ENCODE measurements at places on chromosomes 5 and 9. TPM values are rescaled to one million over a fixed set of nuclear protein-coding genes. Genes with fewer than 3 reads are reported as not detected.

- no peaks in the 10 kb centered on the region for H3K4me1 ChIP-seq
- H3K4me3 ChIP-seq: no peak overlapping the region
- H3K36me3 ChIP-seq: no peaks in the 10 kb centered on the region
- H3K27ac ChIP-seq: no peak overlapping the region
- H3K27me3 ChIP-seq: no peaks in the 10 kb centered on the region
Observed at GRCh38 chr9:83466351-83466750, 71.8 kb downstream of the FRMD3 start.

SMIM33 gene
- total RNA-seq: not detected

GRCh38 chr9:98339987-98340800 lies 84.7 kb upstream of the TBC1D2 start:
- no peak for DNase-seq
- H3K36me3 ChIP-seq: no peaks in the 10 kb centered on the region
- no peaks in the 10 kb centered on the region for H3K4me1 ChIP-seq
- no peaks in the 10 kb centered on the region for H3K27me3 ChIP-seq

DNA sequence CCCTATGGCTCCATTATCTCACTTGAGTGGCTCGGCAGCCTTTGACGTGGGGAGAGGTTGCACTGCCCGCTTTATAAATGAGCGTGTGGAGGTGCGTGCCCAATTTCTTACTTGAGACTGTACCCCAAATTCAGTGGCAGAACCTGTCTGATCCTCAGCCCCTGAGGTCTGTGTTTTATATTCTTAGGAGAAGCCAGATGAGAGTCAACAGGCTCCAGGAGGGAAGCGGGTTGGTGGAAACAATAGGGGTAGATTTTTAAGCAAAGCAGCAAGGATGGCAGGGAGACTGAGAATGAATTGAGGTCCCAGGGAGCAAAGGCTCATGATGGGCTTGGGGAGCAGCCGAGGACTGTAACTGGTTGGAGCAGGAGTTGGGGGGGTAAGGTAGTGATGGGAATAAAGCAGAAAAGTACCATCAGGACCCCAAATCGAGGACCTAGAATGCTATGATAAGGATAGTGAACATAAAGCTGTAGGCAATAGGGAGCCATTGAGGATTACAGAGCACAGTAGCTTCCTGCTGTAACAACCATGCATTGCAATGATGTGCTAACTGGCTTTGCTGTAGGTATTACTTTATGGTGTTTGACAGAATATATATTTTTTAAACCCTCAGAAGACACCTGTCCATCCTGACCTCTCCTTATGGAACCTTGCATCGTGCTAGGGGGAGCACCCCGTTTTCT lies 43.1 kb upstream of the DAB2IP start:
- H3K27ac ChIP-seq: no peak overlapping the region
- H3K36me3 ChIP-seq: no peaks in the 10 kb centered on the region
- H3K4me3 ChIP-seq: no peak overlapping the region
- H3K4me1 ChIP-seq: no peaks in the 10 kb centered on the region
- DNase-seq: no peak

- H3K27ac ChIP-seq: no peak overlapping the region
- H3K27me3 ChIP-seq: no peaks in the 10 kb centered on the region
- H3K36me3 ChIP-seq: no peaks in the 10 kb centered on the region
- peak; percentile 26 for DNase-seq
Observed at GRCh38 chr5:173047838-173048105, 8.4 kb upstream of the CREBRF start.

IFNK gene
- total RNA-seq: not detected

- DNase-seq: no peak
- H3K27me3 ChIP-seq: no peaks in the 10 kb centered on the region
- no peak within 1 kb of the TSS for H3K27ac ChIP-seq
- peak within 1 kb of the TSS; percentile 60 for H3K4me3 ChIP-seq
- no peaks in the 10 kb centered on the region for H3K36me3 ChIP-seq
Observed at GRCh38 chr9:128920381-128921058, at the start of gene PHYHD1. Gene PHYHD1, plus strand, starts transcription at chr9:128920982. Its CDS starts 1,342 bp downstream, at chr9:128922324.

RNF183 gene
- not detected for total RNA-seq

RAB3C gene
- total RNA-seq: not detected

DNA sequence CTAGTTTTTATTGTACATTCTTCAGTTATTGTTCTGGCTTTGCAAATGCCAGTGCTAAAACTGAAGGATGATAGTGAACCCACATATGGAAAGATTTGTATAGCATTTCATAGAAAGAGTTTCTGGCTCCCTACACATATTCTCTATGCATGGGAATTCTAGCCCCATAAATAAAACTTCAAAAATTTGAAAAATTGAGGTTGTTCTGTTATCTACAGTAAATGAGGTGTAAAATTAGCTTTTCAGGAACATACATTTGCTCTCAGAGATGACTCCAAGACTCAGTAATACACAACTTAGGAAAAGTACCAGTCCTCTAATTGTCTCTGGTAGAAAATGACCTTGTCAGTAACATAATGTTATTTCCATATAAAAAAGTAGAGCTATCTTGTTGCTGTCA lies 80.2 kb upstream of the DPYSL3 start:
- no peak overlapping the region for H3K4me3 ChIP-seq
- H3K27me3 ChIP-seq: no peaks in the 10 kb centered on the region
- H3K36me3 ChIP-seq: peaks cover 38% of the 10 kb centered on the region
- H3K27ac ChIP-seq: no peak overlapping the region

MRPS2 gene
- 51.9 TPM for total RNA-seq

- no peaks in the 10 kb centered on the region for H3K27me3 ChIP-seq
- H3K4me1 ChIP-seq: no peaks in the 10 kb centered on the region
- H3K36me3 ChIP-seq: no peaks in the 10 kb centered on the region
Observed at GRCh38 chr5:55066277-55066676, 36.2 kb upstream of the GZMA start.

DNA sequence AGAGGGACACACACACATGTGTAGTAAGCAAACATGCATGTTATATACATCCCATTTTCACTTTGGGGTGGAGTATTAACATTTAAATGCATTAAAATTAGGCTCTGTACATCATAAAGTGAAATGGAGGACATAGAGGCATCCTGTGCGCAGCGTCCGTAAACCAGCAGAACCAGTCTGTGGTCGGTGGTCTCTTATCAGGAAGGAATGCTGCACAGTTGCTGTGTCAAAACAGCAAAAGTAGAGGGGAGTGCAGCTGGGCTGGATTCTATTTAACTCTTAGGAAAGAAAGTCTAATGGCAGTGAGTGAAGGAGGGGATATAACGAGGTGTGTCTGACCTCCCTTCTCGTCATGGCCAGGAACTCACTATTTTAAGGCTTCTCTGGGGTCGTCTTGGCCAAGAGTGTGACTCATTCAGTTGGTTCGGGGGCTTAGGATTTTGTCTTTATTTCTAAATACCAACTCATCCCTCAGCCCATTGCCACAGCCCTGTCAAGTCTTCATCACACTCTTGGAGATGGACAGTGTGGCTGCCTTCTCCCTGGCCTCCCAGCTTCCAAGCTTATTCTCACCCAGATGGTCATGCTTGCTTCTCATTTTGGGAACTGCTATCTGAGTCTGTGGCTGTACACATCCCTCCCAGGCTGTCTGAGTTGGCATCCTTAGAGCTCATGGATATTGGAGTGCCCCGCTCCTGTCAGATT lies 20.1 kb upstream of the CXCL14 start:
- DNase-seq: no peak
- no peak overlapping the region for H3K4me3 ChIP-seq
- H3K36me3 ChIP-seq: no peaks in the 10 kb centered on the region
- H3K27ac ChIP-seq: no peak overlapping the region
- H3K27me3 ChIP-seq: no peaks in the 10 kb centered on the region
- H3K4me1 ChIP-seq: no peaks in the 10 kb centered on the region

DNA sequence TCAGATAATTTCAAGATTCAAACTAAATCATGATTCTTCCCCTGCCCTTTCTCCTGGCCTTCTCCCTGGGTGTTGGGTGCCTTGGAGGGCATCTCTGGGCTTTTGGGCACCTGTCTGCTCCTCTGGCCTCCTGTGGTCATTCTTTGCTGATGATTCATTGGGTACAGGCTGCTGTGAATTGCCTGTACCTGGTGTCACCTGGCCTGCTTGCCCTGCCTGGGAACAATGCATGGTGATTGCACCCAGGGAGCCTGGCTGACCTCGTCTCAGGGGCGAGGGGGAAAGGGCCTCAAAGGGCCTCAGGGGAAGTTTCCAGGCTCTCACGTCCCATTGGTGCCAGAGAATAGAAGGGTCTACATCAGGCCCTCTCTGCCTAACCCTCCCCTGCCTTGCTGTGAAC lies 20.1 kb upstream of the CKMT2 start:
- no peak for DNase-seq
- H3K27ac ChIP-seq: no peak overlapping the region
- H3K4me3 ChIP-seq: peak overlapping the region; percentile 28
- no peaks in the 10 kb centered on the region for H3K27me3 ChIP-seq
- no peaks in the 10 kb centered on the region for H3K36me3 ChIP-seq

MELK gene
- 16.0 TPM for total RNA-seq

- no peaks in the 10 kb centered on the region for H3K4me1 ChIP-seq
- no peaks in the 10 kb centered on the region for H3K36me3 ChIP-seq
- H3K27me3 ChIP-seq: no peaks in the 10 kb centered on the region
- no peak for DNase-seq
Observed at GRCh38 chr9:127256324-127256723, 8.2 kb upstream of the GARNL3 start.

- no peak overlapping the region for H3K4me3 ChIP-seq
- no peak for DNase-seq
- H3K36me3 ChIP-seq: no peaks in the 10 kb centered on the region
- no peaks in the 10 kb centered on the region for H3K27me3 ChIP-seq
- H3K4me1 ChIP-seq: no peaks in the 10 kb centered on the region
Observed at GRCh38 chr5:95916687-95917085, 45.0 kb downstream of the ELL2 start.

GIN1 gene
- 6.7 TPM for total RNA-seq

- H3K4me1 ChIP-seq: no peaks in the 10 kb centered on the region
- no peaks in the 10 kb centered on the region for H3K27me3 ChIP-seq
- H3K4me3 ChIP-seq: no peak overlapping the region
- no peaks in the 10 kb centered on the region for H3K36me3 ChIP-seq
Observed at GRCh38 chr5:14560091-14560595, 21.4 kb upstream of the OTULINL start.

- no peaks in the 10 kb centered on the region for H3K27me3 ChIP-seq
- DNase-seq: no peak
- no peaks in the 10 kb centered on the region for H3K4me1 ChIP-seq
- no peak overlapping the region for H3K4me3 ChIP-seq
- H3K27ac ChIP-seq: no peak overlapping the region
Observed at GRCh38 chr9:106616026-106616425, 246.9 kb upstream of the ZNF462 start.

DNA sequence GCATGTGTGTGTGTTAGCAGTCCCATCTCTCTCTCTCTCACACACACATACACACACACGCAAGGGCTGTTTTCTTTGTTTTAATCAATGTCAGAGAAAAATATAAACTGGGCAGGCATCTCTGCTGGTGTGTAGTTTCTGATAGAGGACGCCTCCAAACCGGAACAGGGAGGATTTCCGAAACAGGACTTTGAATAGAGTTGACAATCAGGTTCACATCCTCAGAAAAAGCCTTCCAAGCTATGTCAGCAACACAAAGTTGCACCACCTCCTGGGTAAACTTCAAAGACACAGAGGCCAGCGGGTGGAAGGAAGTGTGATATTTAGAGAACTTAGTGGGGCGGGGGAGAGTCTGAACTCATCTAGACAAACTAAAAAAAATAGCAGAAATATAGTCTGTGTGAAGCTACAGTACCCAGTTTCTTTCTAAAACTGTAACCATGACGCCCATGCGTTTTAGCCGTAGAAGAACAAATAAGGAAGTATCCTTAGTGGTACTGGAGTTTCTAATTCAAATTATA lies 1.2 kb downstream of the ST8SIA4 start:
- H3K4me1 ChIP-seq: peaks cover 67% of the 10 kb centered on the region
- H3K4me3 ChIP-seq: peak overlapping the region; percentile 74
- no peaks in the 10 kb centered on the region for H3K36me3 ChIP-seq
- H3K27ac ChIP-seq: peak overlapping the region; percentile 90

GRCh38 chr5:18395126-18396110 lies 761.2 kb downstream of the TAF11L14 start:
- no peak overlapping the region for H3K27ac ChIP-seq
- no peak for DNase-seq
- no peaks in the 10 kb centered on the region for H3K4me1 ChIP-seq
- H3K36me3 ChIP-seq: no peaks in the 10 kb centered on the region

TMEM215 gene
- total RNA-seq: not detected

DNA sequence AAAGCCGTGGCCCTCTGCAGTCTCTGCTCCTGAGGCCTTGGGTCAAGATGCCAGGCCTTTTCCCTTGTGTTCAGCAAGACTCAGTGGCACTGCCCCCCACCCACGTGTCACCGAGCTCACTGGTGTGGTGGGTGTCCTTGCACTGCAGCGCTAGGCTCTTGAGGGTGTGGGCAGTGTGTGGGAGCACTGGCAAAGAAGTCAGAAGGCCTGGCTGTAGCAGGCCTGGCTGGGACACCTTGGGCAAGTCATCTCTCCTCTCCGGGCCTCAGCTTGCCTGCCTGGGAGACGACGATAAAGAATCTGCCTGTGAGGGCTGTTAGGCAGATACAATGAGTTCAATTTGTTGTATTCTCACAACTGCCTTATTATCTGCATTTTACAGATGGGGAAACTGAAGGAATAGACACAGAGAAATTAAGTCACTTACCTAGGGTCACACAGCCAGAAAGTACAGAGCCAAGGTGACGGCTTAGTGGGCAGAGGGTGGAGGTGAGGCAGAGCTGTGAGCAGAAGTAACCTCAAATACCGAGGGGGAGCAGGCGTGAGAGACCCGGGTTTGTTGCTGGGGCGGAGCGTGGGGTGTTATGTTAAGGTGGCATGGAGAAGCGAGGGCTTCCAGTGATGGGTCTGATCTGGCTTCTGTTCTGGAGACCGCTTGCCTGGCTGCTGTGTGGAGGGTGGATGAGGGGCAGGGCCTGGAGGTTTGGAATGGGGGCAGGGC lies 1.4 kb downstream of the TSPAN17 start:
- H3K27ac ChIP-seq: no peak overlapping the region
- peak overlapping the region; percentile 94 for H3K4me3 ChIP-seq

NTNG2 gene
- 2.5 TPM for total RNA-seq

- H3K27ac ChIP-seq: no peak overlapping the region
- H3K27me3 ChIP-seq: no peaks in the 10 kb centered on the region
- no peaks in the 10 kb centered on the region for H3K36me3 ChIP-seq
- H3K4me3 ChIP-seq: no peak overlapping the region
- no peaks in the 10 kb centered on the region for H3K4me1 ChIP-seq
Observed at GRCh38 chr5:133510634-133511262, 101.6 kb downstream of the FSTL4 start.

GRCh38 chr9:20335668-20336332 lies 286.5 kb downstream of the MLLT3 start:
- no peaks in the 10 kb centered on the region for H3K36me3 ChIP-seq
- DNase-seq: no peak
- no peaks in the 10 kb centered on the region for H3K4me1 ChIP-seq
- no peaks in the 10 kb centered on the region for H3K27me3 ChIP-seq

GRCh38 chr9:133505901-133506652 lies 18.7 kb downstream of the MYMK start:
- DNase-seq: no peak
- no peak overlapping the region for H3K4me3 ChIP-seq
- no peaks in the 10 kb centered on the region for H3K4me1 ChIP-seq
- H3K27me3 ChIP-seq: no peaks in the 10 kb centered on the region
- no peaks in the 10 kb centered on the region for H3K36me3 ChIP-seq

OCLN gene
- total RNA-seq: 3.5 TPM
